ENCODE measurements at places on chromosomes 5 and 9.

DNA sequence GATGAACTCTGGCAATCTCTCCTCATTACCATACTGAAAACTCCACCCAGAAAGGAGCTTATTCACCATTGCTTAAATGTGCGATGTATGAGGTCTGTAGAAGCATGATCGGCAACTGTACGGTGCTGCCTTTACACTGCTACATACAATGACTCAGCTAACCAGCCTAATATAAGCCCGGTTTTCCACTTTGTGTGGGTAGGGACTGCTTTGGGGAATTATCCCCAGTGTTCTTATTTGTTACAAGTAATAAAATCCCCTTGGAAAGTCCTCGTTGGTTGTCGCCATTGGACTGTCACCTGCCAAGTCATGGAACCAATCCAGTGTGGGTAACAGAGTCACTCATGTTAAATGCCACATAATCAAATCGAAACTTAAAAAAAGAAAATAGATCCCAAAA, 23.5 kb upstream of the TENT2 start:
- no peak for DNase-seq

- DNase-seq, result no peak
These were observed 233.2 kb downstream of the FBXL17 start for GRCh38 chr5:108148715-108149139.

DNA sequence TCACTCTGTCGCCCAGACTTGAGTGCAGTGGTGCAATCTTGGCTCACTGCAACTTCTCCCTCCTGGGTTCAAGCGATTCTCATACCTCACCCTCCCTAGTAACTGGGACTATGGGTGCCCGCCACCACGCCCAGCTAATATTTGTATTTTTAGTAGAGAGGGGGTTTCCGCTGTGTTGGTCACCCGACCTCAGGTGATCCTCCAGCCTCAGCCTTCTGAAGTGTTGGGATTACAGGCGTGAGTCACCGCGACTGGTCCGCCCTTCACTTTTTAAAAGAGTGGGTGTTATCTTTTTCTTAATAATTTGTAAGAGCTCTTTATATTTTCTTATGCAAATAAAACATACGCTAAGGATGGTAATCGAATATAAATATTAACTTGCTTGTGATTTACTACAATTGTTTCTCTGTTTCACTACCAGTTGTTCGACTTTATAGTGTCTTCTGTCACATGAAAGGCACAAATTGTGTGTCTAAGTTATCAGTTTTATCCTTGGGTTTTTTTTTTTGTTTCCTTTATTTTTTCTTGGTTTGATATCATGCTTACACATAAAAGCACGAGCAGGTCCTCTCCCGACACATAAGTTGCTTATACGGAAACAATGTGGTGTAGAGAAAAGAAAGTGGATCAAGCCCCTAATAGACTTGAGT, 1.9 kb upstream of the GPBP1 start:
- DNase-seq, result no peak

- DNase-seq, result no peak
These were observed 40.8 kb downstream of the FRMD3 start for GRCh38 chr9:83497441-83497840.

DNA sequence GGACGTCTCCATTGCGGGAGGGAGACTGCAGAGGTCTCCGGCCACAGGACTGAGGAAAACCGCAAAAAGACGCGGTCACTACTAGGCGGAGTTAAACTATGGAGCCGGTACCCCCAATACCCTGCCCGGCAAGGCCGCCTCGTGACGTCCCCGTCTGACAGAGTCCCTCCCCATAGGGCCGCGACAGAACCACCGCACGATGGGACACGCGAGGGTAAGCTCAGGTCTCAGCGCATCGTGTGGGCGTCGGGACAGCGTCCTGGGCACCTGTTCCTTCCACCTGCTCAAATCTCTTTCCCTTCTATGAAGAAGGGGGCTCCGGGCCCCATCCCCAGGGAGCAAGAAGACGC, 35.2 kb upstream of the GLDC start:
- no peak for DNase-seq

- no peak for DNase-seq
These were observed 106.2 kb downstream of the RXRA start for GRCh38 chr9:134432471-134432870.

DNA sequence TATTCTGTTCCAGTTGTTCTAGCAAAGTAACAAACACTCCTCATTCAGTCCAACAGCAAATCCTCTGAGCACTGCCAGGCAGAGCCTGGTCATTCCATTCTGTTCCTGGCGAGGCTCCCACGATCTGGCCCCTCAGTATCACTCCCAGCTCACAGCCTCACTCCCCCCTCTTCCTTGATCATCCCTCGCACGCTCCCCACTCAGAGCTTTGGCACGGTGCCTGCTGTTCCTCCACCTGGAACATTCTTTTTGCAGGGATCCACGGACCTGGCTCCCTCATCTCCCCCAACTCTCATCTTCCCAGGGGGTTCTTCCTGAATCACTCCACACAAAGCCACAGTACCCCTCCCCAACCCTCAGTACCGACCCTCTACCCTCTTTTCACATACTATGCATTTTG, 192.3 kb downstream of the ATPSCKMT start:
- DNase-seq, result no peak

DNA sequence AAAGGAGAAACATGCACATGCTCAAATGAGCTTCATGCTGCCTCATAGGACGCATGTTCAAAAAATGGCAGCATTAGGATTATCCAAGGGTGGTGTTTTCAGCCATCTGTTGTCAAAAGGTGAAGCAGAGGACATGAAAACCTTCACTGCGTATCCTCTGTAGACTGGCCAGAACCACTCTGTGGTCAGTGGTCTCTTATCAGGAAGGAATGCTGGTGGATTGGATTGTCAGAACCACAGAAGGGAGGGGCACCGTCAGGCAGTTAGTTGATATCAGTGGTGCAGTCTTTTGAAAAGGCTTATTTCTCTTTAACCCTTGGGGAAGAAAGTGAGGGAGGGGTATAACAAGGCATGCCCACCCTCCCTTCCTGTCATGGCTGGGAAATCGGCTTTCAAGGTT, 100.1 kb downstream of the FBXL7 start:
- DNase-seq, result no peak

GRCh38 chr9:6109986-6110385, 94.6 kb upstream of the RANBP6 start:
- DNase-seq, result no peak

GRCh38 chr5:3911773-3912172, 316.1 kb downstream of the IRX1 start:
- DNase-seq, result no peak

DNA sequence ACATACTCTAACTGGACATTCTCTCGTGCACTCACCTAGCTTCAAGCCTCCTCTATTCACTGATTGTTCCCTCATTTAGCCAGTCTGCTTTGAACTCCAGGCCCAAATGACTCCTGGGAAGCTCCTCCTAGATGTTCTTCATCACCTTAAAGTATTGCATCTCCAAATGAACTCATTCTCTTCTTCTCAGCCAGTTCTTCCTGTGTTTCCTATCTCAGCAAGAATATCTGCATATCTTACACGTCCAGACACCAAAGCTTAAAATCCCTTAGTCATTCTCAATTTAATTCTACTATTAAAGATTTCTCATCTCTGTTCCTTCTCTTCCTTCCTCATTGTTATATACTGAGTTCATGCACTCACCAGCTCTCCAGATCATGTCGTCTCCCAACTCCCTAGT, 118.6 kb upstream of the DAB2 start:
- no peak for DNase-seq

All from NCI-H187 treated with DMSO at 0.1 percent for 48 hours (cell line).